ENCODE measurements at places on chromosomes 4 and X.

GRCh38 chr4:17117746-17118145 is 219.3 kb upstream of the LDB2 start:
- no peak for DNase-seq

DNA sequence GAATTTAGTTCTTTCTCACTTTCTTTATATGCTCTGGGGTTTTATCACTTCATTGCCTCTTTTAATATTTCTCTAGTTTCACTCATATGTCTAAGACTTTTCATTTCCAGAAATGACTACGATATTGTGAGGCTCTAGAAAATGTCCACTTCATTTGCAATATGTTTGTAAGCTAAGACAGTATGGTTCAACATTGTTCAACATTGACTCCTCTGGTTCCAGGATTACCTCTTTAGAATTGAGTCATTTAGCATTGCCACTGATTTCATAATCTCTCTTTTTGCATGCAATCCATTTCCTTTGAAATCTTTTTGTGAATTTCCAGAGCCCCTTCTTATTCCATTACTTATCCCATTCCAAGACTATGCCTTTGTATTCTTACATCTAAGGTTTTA is 32.3 kb downstream of the BBS12 start:
- DNase-seq: no peak

GRCh38 chr4:110287130-110287529 is 88.7 kb upstream of the ELOVL6 start:
- no peak for DNase-seq

GRCh38 chrX:2547736-2548135 is 47.0 kb upstream of the DHRSX start:
- DNase-seq: no peak

GRCh38 chrX:52988985-52989917 is 30.9 kb upstream of the FAM156A start:
- no peak for DNase-seq

- no peak for DNase-seq
These were observed 162.2 kb downstream of the DCHS2 start for GRCh38 chr4:154329268-154329868.

- no peak for DNase-seq
These were observed 33.3 kb upstream of the CXCL6 start for GRCh38 chr4:73803213-73803612.

DNA sequence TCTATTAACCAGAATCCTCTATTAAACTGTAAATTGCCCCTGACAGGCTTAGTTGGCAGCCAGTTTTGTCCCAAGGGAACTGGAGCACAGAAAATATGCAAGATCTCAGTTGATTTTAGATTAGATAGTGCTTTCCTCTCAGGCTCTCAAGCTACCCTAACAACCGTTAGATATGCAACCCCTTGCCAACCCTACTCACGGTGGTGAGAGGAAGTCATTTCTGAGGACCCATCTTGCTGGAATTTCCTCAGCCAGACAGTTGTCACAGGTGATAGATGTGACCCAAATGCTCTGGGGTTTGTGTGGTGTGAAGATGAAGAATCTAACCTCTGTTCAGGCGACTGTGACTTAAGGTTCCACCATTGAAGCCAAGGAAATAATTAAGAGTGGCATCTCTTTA is 447.1 kb downstream of the MID1IP1 start:
- DNase-seq: no peak

DNA sequence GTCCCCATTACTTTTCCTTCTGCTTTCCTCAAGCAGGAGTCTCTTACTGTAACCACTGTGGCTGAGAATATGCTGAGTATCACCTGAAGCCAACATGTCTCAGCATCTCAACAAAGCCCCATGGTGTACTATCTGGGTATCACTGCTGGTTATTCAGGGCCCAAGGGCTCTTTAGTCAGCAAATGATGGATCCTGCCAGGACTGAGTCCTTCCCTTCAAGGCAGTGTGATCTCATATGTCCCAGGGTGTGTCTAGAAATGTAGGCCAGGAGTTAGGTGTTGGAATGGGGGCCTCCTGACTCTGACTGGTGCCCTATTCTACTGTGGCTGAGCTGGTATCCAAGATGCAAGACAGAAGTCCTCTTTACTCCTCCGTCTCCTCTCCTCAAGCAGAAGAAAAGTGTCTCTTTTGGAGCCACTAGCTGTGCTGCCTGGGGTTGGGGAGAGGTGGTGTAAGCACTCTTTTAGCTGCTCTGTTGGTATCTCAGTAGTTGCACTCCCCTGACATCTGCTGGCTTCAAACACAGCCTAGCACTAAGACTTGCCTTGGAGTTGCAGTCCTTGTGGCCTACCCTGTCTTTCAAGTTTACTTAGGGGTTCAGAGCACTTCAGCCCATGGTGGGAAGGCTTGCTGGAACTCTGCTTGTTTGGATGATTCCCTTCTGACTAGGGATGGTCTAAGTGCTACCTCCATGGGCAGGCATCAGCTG is 28.6 kb downstream of the OCIAD2 start:
- DNase-seq: no peak

GRCh38 chr4:106246441-106246840 is 69.6 kb downstream of the TBCK start:
- no peak for DNase-seq

- no peak for DNase-seq
These were observed 4.6 kb upstream of the FGFRL1 start for GRCh38 chr4:1006856-1007255.

GRCh38 chr4:186826846-186827533 is 103.3 kb upstream of the FAT1 start:
- DNase-seq: no peak

DNA sequence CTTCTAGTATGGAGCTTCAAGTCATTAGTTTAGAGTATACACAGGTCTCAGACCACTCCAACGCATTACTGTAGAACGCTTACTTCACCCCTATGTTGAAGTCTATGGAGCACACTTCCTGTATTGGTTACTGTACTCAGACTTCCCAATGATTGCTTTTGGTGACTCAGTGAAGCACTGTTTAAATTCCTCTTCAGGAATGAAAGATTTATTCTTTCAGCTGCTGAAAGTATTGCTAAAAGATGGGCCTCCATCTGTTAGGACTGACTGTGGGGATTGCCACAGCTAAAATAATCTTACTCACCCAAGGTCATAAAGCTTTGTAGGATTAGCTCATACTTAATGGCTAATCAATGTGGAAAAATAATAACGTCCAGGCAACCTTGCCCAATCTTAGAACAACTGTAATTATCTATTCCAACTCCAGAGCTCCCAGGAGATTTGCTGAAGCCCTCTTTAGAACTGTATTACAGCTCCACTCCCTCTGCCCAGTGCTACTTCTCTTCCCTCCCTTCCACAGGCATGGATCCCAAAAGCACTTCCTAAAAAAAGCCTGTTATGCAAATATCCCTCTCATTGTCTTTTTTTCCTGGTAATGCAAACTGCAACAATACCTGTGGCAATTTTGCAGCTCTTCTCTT is 281.9 kb upstream of the HS3ST1 start:
- no peak for DNase-seq

GRCh38 chrX:51776851-51777250 is 33.6 kb downstream of the GSPT2 start:
- DNase-seq: no peak

- DNase-seq: no peak
These were observed at the start of gene SMIM10L2A for GRCh38 chrX:135421932-135422809. SMIM10L2A (plus strand) TSS chrX:135421944; CDS start chrX:135422132, 188 bp downstream.

- no peak for DNase-seq
These were observed 24.2 kb upstream of the VSIG1 start for GRCh38 chrX:108020631-108021030.

DNA sequence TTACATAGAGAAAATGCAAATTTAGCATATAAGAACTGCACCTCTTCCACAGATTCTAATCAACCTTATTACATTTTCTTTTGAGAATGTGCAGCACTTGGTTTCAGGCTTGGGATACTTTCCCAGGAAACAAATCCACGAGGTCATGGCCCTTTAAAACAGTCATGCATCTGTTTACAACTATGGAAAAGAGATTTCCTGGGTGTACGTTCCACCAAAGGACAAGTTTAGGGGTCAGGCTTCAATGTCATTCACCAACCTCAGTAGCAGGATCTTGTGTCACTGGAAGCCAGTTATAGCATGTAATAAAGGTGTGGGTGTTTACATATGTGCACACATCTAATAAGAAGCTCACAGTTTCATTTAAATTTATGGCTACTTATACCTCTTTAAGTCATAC is 30.7 kb downstream of the EREG start:
- DNase-seq: no peak

GRCh38 chrX:34918856-34919255 is 23.7 kb upstream of the FAM47B start:
- DNase-seq: no peak

DNA sequence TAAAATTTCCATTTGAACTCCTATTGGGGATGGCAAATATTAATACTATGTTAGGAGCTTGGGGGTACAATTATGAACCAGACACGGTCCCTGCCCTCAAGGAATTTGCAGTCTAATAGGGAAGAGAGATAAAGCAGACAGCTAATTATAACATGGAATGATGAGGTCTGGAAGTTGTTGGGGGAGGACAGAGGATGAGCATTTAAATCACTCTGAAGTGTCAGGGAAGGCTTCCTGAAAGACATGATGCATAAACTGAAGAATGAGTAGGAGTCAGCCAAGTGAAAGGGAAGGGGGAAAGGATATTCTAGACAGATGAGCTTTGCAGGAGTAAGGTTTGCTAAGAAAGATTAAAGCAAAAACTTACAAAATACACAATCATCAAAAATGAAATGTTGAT is 15.9 kb downstream of the PLAC1 start:
- no peak for DNase-seq

GRCh38 chr4:57425610-57426009 is 315.4 kb upstream of the IGFBP7 start:
- DNase-seq: no peak

- no peak for DNase-seq
These were observed 69.2 kb upstream of the GRID2 start for GRCh38 chr4:92234393-92235176.
